Esophagus squamous epithelium (tissue), 5 donors: ENCODE measurements at places on chromosomes 13 and 19.

GRCh38 chr19:16554776-16555175 is 12.5 kb upstream of the CHERP start:
- no peak for DNase-seq

GRCh38 chr13:40764587-40765403 is 6.2 kb downstream of the MRPS31 start:
- no peak for DNase-seq

- no peak for DNase-seq
These were observed 5.0 kb downstream of the JOSD2 start for GRCh38 chr19:50505856-50506611.

GRCh38 chr13:57063007-57063406 is 77.7 kb upstream of the PRR20A start:
- DNase-seq = no peak

DNA sequence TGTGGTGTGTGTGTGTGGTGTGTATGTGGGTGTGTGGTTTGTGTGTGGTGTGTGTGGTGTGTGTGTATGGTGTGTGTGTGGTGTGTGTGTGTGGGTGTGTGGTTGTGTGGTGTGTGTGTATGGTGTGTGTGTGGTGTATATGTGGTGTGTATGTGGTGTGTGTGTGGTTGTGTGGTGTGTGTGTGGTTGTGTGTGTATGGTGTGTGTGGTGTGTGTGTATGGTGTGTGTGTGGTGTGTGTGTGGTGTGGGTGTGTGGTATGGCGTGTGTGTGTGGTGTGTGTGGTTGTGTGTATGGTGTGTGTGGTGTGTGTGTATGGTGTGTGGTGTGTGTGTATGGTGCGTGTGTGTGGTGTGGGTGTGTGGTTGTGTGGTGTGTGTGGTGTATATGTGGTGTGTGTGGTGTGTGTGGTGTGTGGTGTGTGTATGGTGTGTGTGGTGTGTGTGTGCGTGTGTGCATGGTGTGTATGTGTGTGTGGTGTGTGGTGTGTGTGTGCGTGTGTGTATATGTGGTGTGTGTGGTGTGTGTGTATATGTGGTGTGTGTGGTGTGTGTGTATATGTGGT is 8.7 kb downstream of the SHISA7 start:
- no peak for DNase-seq

GRCh38 chr13:21673539-21673788 is 2.6 kb downstream of the FGF9 start:
- no peak for DNase-seq

- no peak for DNase-seq
These were observed 60.5 kb upstream of the KCTD15 start for GRCh38 chr19:33736158-33736557.

DNA sequence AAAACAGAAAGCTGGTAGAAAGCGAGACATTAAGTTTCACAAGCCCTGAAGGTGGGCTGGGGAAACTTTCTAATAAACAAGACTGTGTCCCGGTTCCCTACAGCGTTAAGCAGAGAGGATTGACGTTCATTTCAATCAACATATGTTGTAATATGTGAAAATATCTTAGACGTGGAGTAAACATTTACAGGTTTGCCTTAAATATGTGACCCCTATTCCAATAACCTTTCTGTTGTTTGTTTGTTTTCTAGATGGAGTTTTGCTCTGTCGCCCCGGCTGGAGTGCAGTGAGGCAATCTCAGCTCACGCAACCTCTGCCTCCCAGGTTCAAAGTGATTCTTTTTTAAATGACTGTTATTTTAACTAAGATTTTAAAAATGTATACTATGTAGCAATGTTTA is 526.2 kb downstream of the SUCLA2 start:
- no peak for DNase-seq

- DNase-seq = no peak
These were observed 447.2 kb downstream of the RFC3 start for GRCh38 chr13:34265046-34265679.

DNA sequence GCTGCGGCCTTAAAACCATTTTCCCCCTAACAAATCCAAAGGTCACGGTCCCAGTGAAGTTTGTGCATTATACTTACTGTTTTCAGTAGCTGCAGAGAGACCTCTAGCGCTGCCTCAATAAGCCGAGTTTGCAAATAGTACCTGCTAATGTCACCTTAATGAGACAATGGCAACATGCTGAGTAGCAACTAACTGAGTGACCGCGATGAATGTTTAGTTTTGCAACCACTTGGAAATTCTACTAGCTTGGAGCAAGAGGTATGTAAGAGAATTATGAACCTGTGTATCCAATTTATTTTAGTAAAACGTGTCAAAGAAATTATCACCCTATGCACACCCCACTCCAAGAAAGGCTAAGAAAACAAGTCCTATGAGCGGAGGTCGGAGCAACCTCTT is 1.2 kb downstream of the KPNA3 start:
- no peak for DNase-seq

- DNase-seq = no peak
These were observed 169.6 kb downstream of the LACC1 start for GRCh38 chr13:44049081-44049945.

DNA sequence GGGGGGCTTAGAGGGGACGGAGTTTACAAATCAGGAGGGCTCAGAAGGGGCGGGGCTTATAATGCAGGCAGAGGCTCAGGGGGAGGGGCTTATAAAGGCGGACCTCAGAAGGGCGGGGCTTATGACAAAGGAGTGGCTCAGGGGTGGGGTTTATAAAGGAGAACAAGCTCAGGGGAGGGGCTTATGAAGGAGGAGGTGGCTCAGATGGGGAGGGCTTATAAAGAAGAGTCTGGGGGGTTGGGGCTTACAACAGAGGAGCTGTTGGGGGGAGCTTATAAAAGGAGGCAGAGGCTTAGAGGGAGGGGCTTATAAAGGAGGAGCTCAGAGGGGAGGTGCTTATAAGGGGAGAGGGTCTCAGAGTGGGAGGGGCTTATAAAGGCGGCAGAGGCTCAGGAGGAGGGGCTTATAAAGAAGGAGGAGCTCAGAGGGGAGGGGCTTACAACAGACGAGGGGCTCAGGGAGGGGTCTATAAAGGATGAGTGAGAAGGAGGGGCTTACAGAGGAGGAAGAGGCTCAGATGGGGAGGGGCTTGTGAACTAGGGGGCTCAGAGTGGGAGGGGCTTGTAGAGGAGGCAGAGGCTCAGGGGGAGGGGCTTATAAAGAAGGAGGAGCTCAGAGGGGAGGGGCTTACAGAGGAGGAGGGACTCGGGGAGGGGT is 1.0 kb downstream of the SMIM24 start:
- DNase-seq = no peak
